Activated CD4-positive, CD25-positive, alpha-beta regulatory T cell treated with anti-CD3 and anti-CD28 coated beads, Interleukin-2, amount 50 U/mL, for 72 hours (primary cell): ENCODE measurements at places on chromosomes 5 and 9.

- peak; percentile 41 for DNase-seq
These were observed 759.5 kb downstream of the TAF11L14 start for GRCh38 chr5:18393565-18394442.

DNA sequence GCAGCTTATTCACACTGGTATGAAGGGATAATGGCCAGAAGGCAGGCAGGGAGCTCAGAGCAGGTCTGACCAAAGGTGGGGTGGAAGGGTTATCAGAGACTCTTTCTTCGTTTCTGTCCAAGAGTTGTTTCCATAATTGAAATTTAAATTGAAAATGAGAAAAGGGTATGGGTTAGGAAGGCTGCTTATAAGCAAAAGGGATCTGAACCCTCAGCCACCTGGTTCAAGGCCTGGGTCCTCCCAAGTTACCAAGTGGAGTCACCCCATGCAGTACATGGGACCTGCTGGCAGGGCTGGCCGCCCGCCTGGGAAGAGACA lies 17.8 kb downstream of the EEIG1 start:
- no peak for DNase-seq

DNA sequence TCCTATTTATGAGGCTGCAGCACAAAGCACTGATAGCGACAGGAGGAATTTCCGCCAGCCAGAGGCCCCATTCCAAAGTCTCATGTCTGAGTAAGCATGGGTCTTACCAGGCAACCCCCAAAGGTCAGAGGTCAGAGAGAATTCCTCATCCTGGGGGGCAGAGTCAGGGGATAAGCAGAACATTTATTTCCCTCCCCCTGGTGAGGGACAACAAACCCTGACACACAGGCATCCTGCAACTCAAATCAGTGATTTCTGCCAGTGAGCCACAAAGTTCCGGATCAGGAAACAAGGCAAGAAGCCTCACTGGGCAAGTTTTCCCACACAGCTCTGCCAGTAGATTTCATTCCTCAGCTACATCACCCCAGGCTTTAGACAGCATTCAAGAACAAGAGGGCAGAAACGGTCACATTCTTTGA lies 37.0 kb downstream of the ADAMTS12 start:
- DNase-seq, result no peak

DNA sequence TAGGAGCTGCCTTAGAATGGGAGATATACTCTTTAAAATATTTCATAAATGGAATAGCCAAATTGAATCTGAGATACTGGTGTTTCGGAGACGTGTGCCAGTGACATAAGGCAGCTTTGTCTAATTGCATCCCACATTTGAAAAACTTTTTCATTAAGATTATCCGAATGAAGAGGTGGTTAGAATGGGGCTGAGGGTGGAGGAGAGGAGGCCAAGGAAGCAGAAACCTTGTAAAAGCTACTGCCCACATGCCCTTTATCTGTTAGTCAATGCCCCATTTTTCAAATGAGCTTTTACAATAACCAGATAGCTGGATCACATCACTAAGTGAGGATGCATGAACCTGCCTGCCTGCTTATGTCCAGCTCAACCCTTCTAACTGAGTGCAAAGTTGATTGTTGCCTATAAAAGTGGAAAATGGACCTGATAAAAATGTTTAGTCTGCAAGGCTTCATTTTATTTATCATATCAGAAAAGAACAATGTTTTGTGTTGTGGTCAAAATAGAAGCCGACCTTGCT lies 34.8 kb downstream of the SNX24 start:
- DNase-seq, result no peak

DNA sequence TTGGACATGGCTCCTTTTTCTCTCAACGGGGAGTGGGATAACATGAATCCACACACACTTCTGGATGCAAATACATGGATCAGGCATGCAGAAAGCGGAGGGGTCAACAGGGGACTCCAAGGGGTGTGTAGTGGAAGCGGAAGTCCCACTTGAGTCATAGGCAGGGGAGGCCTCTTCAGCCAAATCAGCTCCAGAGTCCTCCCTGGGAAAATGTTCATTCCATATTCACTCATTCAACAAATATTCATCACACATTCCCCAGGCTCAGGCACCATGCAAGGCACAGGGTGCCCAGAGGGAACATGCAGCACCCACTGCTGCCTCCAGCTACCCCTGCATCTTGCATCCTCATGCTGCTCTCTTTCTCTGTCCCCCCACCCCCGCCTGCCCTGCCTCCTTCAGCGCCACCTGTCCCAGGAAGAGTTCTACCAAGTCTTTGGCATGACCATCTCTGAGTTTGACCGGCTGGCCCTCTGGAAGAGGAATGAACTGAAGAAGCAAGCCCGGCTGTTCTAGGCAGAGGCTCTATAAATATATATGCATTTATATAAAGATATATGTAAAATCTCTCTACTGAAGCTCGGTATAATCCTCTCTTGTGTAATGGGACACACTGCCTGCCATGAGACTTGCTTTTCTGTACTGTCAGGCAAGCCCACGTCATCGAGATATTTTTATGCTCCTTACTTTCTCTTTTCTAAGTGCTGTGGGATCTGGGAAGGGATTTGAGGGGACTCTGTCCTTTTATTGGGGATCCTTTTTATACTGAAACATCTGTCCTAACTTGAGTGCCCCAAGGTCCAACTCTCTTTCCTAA lies 13.6 kb upstream of the AFAP1L1 start:
- DNase-seq, result no peak

- DNase-seq, result no peak
These were observed 52.2 kb upstream of the TUT7 start for GRCh38 chr9:86406366-86406765.

GRCh38 chr9:959914-960313 lies 16.5 kb upstream of the DMRT3 start:
- no peak for DNase-seq

- DNase-seq, result no peak
These were observed 853 bp downstream of the DCP2 start for GRCh38 chr5:112977440-112977861.

DNA sequence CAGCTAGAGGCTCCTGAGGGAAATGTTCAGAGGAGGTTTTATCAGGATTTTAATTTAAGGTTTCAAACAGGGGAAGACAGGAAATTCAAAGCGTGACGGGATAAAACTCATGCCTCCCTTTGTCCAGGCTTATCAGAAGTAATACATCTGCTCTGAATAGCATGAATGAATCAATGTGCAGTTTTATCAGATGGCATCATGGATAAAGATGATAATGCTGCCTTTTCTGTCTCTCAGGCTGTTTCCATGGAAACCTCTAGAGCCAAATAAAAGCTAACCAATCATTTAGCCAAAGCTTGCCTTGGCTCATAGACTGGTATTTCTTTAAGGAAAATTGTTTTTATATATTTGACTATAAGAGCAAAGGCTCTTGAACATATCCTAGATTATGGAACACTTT lies 16.4 kb downstream of the MFAP3 start:
- no peak for DNase-seq

DNA sequence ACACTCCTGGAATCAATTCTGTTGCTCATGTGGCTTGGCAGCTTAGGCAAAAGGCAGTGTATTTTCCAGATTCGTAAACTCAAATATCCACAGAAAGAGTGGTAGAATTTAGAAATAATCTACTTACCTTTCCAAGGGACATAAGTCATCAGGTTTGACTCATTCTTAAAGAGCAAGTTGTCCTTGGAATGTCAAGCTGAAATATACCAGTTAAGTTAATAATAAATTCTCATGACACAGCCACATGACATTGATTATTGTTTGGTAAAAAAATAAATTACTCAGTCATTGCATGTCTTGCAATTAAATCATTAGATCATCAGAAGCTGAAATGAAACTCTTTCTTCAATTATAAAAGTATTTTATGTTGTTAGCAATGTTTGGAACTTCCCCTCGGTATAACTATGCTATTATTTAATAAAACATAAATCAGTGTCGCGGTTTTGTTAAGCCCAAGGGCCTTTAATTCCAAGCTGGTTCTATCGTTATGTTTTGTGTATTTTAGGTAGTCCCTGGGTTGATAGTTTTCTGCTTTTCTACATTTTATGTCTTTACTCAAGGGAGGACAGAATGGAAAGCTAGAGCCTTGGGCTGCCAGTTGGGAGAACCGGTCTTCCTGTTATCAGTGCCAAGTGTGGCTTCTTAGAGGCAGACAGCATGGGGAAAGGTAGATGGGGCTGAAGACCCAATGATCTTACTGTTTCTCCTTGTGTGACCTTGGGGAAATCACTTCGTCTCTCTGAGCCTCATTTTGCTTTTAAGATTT lies 79.3 kb upstream of the PRLR start:
- no peak for DNase-seq

DNA sequence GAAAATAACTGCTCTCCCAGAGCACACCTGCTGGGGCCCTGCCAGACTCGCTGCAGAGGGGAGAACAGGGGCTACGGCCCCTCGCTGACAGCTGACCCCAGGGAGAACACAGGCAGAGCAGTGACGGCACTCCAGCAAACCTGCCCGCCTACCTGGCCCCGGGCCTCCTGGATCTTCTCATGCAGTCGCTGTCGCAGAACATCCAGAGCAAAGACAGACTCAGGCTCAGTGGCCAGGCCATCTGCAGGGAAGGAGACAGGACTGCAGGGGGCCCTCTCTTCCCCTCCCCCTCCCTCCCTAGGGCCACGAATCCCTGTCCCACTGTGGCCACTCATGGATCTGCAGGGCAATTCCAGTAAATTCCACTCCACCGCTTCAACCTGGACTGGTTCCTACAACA lies 2.4 kb downstream of the SURF6 start:
- DNase-seq, result no peak

DNA sequence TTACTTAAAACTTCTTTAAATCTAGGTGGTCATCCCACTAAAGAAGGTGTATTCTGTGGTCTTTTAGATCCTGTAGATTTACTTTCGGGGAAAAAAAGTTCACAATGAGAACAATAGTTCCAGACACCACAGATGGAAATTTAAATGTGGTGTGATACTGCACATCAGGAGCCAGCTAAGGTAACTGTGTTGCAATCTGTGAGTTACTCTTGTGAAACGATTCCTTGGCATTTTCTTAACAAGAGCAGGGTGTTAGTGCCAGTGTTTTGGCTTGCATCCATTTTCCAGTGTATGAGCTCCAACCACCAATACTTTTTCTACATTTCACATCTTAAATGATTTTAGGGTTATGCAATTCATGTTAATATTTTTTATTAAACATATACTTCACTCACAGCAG lies 674.5 kb downstream of the CETN3 start:
- no peak for DNase-seq

GRCh38 chr5:79829260-79829659 lies 139.6 kb downstream of the CMYA5 start:
- DNase-seq, result no peak

GRCh38 chr5:139063664-139064054 lies 134.5 kb downstream of the SIL1 start:
- DNase-seq, result no peak

GRCh38 chr5:55973296-55973695 lies 21.5 kb downstream of the IL6ST start:
- DNase-seq, result no peak

DNA sequence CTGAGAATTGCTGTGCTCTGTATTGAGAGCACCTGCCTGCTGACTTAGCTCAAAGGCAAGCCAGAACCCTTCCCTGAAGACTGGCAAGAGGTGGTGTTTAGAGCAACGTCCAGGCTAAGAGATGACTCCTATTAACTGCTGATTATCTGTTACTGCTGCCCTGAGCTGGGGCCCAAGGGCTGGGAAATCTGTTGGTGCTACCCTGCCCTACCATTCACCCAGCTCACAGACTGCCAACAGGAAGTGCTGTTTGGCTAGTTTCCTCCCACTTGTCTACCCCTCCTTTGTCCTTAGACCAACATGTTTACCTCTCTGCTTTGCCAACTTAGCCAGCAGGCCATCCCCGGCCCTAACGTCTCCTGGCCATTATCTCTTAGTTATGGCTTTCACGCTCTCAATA lies 6.9 kb downstream of the RAB24 start:
- DNase-seq, result no peak

DNA sequence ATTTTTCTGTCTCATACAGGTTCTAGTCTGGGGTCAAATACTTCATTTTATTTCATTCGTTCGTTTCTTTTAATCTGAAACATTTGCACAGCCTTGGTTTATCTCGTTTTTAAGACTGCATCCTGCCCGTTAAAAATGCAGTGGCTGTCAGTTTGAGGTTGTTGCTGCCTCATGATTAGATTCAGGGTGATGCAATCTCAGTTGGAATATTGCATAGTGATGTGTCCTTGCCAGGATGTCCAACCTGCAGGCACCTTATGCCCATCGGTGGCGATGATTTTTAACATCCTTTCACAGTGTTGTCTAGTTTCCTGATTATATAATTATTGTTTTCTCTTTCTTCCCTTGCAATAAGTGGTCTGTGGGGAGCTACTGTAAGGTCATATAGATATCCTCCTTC lies 45.1 kb downstream of the SH3GL2 start:
- DNase-seq, result no peak

DNA sequence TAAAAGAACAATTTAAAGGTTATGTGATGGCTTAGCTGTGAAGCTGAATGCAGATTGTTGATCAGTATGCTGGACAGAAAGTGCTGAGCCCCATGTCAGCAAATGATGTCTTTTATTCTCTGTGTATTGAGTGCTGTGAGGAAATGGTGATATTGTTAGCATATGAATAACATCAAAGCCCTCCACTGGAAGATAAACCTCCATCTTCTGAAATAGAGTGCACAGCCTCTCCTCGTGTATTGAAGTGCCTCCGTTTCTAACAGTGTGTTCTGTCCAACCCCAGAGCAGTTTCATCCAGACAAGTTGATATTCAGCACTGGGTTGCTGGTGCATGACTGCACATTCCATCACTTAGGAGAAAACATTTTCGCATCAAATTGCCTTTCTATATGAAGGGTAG lies 242.9 kb downstream of the CSNK1G3 start:
- no peak for DNase-seq

DNA sequence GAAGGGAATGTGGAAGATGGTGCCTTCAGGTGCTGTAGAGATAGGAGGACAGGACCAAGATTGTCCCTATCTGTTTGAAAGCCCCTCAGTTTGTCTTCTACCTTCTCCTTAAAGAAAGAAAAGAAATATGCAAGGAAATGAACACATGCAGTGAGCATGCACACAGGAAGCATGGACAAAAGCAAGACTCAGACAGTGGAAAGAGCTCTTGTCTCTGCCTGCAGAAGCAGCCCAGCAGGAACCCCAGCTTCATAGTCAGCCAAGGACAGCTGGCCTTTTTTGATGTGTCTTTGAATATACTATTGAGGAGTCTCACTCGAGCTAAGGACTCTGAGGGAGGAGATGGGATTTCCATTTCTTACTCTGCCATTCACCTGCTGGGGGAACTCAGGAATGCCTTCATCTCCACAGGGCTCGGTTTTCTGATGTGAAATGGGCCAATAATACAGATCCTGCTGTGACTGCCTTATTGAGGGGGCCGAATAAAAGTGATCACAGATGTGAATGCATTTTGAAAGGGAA lies 132.5 kb upstream of the ADRA1B start:
- DNase-seq, result no peak

DNA sequence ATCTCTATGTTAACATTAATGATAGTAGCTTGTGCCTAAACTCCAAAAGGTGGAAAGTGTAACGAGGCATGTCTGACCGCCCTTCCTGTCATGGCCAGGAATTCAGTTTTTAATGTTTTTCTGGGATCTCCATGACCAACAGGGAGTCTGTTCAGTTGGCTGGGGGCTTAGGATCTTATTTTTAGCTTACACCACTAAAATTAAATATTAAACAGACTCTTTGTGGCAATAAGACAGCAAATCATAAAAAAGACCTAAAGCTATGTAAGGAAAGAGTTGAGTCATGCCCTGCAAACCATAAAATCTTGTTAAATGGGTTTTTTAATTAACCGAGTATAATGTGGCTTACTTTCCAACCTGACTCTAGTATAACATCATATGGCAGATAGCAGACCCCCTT lies 247.8 kb downstream of the DIRAS2 start:
- no peak for DNase-seq

GRCh38 chr5:137498736-137499505 lies at the start of gene SPOCK1:
Gene SPOCK1, minus strand, starts transcription at chr5:137499326.
- DNase-seq, result peak; percentile 73
